Stimulated activated CD8-positive, alpha-beta memory T cell treated with anti-CD3 and anti-CD28 coated beads, Interleukin-4, amount 100 ng/mL, for 1 hour (primary cell): ENCODE measurements at places on chromosomes 7 and 10.

DNA sequence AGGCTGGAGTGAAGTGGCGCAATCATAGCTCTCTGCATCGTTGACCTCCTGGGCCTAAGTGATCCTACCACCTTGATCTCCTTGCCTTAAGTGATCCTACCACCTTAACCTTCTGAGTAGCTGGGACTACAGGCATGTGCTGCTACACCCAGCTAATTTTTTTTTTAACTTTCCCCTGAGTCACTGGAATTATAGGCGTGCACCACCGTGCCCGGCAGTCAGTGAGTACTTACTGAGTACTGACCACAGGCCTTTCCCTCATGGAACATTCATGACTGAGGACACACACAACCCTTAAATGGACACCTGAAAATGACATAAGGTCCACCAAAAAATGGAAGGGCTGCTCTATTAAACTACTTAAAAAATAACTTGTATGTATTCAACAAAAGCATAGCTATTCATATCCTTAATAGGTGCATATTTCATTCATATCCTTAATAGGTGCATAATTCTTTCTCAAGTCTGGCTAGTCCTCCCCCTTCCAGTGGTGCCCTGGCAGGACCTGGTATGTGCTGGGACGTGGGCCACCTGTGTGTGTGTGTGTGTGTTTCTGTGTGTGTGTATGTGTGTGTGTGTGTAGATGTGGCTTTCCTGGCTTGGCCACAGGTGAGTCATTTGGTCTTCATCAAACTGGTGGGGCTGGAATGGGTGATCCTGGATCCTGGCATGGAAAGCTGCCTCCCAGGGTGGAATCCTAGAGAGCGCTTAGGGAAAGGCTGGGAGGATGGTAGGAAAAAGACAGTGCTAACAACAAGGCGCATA lies 3.5 kb downstream of the FAM180A start:
- DNase-seq: no peak

DNA sequence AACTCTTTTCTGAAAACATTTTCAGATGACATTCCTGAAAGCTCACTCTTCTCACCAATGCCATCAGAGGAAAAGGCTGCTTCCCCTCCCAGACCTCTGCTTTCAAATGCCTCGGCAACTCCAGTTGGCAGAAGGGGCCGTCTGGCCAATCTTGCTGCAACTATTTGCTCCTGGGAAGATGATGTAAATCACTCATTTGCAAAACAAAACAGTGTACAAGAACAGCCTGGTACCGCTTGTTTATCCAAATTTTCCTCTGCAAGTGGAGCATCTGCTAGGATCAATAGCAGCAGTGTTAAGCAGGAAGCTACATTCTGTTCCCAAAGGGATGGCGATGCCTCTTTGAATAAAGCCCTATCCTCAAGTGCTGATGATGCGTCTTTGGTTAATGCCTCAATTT lies 16.5 kb downstream of the ANLN start:
- DNase-seq: no peak

DNA sequence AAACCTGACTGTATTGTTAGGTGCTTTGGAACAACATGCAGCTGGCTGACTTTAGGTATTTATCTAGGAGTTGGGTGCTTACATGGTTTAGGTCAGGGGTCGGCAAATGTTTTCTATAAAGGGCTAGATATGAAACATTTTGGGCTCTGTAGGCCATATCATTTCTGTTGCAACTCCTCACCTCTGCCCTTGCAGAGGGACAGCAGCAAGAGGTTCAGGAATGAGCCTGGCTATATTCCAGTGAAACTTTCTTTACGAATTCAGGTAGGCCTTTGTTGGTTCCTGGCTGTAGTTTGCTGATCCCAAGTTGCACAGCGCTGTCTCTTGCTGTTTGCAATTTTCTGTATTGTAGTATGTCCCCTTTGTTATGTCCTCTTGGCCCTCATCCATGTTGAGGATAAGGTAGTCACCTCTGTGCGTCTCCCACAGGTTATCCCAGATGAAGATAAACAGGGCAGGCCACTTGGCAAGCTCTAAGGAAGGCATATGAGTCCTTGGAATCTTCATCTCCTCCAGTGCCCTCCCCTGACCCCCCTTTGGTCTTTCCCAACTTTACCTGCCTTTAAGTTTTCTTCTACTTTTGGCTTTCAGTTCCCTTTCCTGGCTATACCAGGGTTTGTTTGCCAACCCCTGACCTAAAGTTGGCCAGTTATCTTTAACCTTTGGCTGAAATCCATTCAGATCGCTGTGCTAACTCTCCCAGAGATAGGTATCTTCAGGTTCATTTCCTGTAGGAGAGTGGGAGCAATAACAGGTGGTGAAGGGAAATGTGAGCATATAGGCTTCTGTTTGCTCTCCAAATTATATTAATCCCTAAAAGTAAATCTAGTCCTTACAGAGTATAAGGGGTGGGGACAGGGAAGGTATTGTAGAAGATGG lies 36.1 kb downstream of the SGPL1 start:
- no peak for DNase-seq

DNA sequence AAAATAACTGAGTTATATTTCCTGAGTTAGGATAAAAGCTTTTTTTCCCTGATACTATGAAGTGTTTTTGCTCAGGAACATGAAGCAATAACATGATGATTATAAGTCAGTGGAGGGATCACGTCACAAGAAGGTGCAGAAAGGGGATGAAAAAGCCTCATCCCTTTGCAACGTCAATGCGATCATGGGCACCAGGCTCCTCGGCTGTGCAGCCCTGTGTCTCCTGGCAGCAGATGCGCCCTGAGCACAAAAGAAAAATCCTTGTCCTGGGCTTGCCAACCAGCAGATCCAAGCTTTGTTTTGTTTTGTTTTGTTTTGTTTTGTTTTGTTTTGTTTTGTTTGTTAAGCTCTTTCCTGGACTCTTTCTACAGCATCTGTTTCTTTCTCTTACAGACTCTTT lies 103.5 kb upstream of the PRSS1 start:
- DNase-seq: no peak

DNA sequence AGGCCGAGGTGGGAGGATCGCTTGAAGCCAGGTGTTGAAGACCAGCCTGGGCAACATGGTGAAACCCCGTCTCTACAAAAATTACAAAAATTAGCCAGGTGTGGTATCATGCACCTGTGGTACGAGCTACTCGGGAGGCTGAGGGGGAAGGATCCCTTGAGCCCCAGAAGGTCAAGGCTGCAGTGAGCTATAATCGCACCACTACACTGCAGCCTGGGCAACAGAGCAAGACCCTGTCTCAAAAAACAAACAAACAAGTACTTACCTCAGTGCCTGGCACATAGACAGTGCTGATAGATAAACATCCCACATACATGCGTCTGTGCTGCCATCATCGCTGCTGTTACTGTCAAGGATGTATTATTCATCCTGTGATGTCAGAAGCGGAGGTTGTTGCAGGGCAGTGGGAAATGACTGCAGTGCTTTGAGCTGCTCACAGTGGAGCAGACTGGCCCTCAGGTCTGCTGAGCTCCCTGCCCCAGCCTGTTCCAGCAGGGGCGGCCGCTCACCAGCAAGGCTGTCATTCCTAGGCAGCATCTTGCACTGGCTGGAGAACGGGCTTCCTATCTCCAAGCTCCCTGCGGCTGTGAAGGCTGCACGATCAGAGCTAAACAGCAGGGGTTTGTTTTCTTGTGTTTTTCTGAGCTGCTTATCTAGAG lies 18.6 kb downstream of the FOXK1 start:
- no peak for DNase-seq
